ENCODE measurements at places on chromosomes 1 and 21. TPM values are rescaled to one million over a fixed set of nuclear protein-coding genes. Genes with fewer than 3 reads are reported as not detected.

Gene ZNF692
- 9.4 TPM for total RNA-seq

Gene HSPB7
- total RNA-seq, result 0.38 TPM

Gene LEPR
- total RNA-seq, result 15.9 TPM

Gene OR2L2
- total RNA-seq, result not detected

Gene ID3
- 267 TPM for total RNA-seq

Gene SPATA46
- not detected for total RNA-seq
